ENCODE measurements at places on chromosomes 7 and 10. TPM values are rescaled to one million over a fixed set of nuclear protein-coding genes. Genes with fewer than 3 reads are reported as not detected.

GGCT gene
- 54.2 TPM for total RNA-seq

AZGP1 gene
- total RNA-seq = not detected

SH2B2 gene
- total RNA-seq = 25.8 TPM

MYL7 gene
- not detected for total RNA-seq

PNLIPRP1 gene
- not detected for total RNA-seq

AFAP1L2 gene
- total RNA-seq = not detected

Measured in LHCN-M2 (cell line).